ENCODE measurements at places on chromosomes 11 and 22. TPM values are rescaled to one million over a fixed set of nuclear protein-coding genes. Genes with fewer than 3 reads are reported as not detected.
A peak's percentile ranks its signal among the peaks of the same experiment; 100 is the strongest.

DNA sequence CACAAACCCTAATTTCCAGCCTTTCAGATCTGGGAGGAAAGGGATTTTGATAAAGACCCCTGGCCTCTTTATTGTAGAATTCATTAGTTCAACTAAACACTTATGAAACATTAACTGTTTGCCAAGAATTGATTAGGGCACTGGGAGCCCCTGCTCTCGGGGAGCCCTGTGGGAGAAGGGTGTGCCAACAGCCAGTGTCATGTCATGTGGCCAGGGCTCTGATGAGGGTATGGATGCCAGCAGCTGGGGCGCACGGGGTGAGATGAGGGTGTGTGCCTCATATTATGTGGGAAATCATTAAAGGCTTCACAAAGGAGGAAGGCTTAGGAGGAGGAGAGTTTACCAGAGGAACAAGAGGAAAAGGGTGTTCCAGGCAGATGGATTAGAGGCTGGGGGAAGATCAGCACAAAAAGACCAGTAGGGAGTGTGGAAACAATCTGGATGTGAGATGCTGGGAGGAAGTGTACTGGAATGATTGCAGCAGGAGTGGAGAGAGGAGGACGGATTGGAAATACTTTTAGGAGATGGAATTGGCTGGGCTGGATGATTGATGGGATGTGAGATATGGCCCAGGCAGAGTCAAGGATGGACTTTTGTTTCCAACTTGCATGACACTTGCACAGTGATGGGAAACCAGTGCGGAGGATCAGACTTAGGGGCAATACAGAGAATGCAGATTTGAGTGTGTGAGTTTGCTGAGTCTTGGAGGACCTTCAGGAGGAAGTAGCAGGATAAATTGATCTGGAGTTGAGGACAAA is 137.8 kb downstream of the CSNK2A3 start:
- H3K4me1 ChIP-seq = peaks cover 34% of the 10 kb centered on the region
- no peak overlapping the region for H3K4me3 ChIP-seq
- H3K27me3 ChIP-seq = peaks cover 31% of the 10 kb centered on the region
- H3K27ac ChIP-seq = no peak overlapping the region
- H3K36me3 ChIP-seq = peaks cover 4% of the 10 kb centered on the region
- DNase-seq = no peak

- peaks cover 35% of the 10 kb centered on the region for H3K27me3 ChIP-seq
- H3K27ac ChIP-seq = no peak overlapping the region
- H3K4me1 ChIP-seq = no peaks in the 10 kb centered on the region
- DNase-seq = peak; percentile 63
- H3K36me3 ChIP-seq = no peaks in the 10 kb centered on the region
Observed at GRCh38 chr11:60345489-60345888, 18.4 kb downstream of the MS4A6E start.

The PAX6 gene
- 0.87 TPM for total RNA-seq

DNA sequence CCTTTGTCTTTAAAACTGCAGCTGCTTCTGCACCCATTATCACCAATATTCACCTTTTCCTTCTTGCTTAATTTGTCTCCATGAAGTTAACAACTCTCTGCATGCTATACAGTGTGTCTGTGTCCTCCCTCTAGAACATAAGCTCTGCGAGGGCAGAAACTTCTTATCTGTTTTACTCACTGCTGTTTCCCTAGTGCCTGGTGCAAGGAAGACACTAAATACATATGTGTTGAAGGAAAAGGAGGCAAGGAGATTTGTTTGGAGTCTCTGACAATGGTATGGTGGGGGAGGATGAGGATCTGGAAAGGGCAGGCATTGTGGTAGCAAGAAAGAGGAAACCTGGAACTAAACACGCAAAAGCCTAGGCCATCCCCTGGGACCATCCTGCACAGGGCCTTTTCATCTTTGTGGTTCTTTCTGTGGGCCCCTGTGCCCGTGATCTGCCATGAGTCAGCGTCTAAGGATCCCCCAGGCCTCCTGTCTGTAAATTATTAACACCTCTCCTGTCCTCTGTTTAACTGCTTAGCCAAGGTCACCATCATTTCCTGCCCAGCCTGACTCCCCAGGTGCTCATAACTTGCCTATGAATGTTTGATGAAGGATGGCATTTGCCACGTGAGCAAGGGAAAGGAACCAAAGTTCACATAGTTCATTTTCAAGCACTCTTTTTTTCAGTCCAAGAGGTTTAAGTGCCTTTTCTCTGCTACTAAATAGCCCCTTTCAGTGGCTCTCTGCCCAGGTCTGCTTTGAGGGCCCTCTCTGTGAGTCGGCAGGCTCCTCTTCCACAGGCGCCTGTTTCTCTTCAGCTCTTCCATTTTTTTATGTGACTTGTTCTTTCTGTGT is 131.1 kb downstream of the RASSF10 start:
- peaks cover 91% of the 10 kb centered on the region for H3K4me1 ChIP-seq
- DNase-seq = peak; percentile 80
- peak overlapping the region; percentile 79 for H3K27ac ChIP-seq
- no peaks in the 10 kb centered on the region for H3K27me3 ChIP-seq
- H3K4me3 ChIP-seq = peak overlapping the region; percentile 14

DNA sequence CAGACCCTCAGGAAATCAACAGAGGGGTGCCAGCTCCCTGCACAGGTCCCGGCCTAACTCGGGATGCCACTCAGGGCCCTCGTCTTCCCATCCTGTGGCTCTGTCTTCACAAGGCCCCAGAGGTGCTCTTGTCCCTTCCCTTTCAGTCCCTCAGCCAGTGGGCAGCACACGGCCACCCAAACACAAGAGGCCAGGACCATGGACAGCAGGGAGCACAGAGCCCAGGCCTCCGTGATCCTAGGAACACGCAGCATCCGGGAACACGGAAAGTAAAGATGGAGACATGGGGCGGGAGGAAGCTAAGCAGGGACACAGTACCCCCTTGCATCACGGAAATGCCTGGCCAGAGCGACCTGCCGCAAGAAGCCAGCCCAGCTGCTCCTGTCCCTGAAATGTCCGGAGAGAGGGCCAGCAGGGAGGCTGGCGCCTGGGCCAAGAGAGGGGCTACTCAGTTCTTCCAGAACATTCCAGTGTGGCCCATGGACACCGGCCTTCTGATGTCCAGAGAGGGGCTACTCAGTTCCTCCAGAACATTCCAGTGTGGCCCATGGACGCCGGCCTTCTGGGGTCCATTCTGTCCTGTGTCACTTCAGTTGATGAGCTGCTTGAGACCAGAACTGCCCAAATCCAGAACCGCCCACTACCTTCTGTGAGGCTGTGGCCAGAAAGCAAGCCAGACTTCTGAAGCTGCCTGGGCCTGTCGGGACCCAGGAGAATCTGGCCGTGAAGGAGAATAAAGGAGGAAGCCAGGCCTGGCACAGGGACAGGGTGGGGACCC is 274.0 kb downstream of the BRD1 start:
- no peak overlapping the region for H3K4me3 ChIP-seq
- H3K4me1 ChIP-seq = peaks cover 16% of the 10 kb centered on the region
- peaks cover 5% of the 10 kb centered on the region for H3K36me3 ChIP-seq
- DNase-seq = no peak
- peaks cover 34% of the 10 kb centered on the region for H3K27me3 ChIP-seq

- no peaks in the 10 kb centered on the region for H3K4me1 ChIP-seq
- DNase-seq = no peak
- H3K27ac ChIP-seq = no peak overlapping the region
- H3K4me3 ChIP-seq = no peak overlapping the region
- no peaks in the 10 kb centered on the region for H3K36me3 ChIP-seq
- H3K27me3 ChIP-seq = no peaks in the 10 kb centered on the region
Observed at GRCh38 chr11:133123796-133124195, 408.5 kb downstream of the OPCML start.
